AG20443 (cell line): ENCODE measurements at places on chromosomes 5 and 9.

DNA sequence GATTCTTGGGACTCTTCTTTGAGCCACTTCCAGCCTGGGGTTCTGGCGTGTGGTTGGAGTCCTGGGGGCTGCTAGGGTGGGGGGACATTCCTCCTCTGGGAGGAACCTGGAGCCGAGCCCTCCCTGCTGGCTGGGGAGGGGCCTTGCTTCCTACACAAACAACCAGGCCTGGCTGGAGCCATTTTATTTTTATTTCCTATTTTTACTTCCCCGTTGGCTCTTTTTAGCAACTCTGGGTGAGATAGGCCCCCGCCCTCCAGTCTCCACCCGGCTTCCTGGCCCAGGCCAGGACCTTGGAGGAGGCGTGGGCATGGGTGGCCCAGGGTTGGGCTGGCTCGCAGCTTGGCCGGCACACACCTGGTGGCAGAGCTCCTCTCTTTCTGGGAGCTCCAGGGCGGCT is 15.1 kb downstream of the RXRA start:
- no peak for DNase-seq

GRCh38 chr5:107169867-107170266 is 500.9 kb downstream of the EFNA5 start:
- DNase-seq, result no peak

DNA sequence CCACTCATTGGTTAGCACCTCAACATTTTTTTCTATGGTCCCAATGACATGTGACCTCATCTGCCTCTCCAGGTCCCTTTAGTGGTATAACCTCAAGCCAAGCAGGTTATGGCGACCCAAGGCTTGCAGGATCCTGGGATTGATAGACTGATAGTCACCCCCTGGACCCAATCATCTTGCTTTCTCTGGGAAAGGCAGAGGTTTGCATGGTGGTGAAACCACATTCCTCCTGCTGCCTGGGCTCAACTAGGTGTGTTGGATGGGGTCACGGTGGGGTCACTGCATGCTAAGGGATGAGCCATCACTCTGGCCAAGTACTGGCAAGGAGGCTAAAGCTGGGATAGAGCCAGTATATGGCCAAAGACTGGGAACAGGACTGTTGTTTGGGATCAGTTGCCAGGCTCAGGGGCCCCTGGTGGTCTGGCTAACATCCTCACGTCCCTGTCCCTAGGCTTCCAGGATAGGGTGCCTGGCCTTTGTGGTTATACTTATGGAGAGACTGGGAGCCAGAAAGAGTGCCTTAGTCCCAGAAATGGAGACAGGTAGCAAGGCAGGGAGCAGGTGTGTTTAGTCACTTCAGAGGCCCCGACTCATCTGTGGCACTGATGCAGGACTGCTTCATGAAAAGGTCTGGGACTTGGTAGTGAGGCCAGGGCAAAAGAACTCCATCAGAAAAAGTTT is 4.6 kb upstream of the SMIM32 start:
- no peak for DNase-seq

- DNase-seq, result no peak
These were observed 80.9 kb downstream of the DOCK8 start for GRCh38 chr9:295576-295975.

GRCh38 chr5:15350614-15351013 is 149.4 kb upstream of the FBXL7 start:
- no peak for DNase-seq

- no peak for DNase-seq
These were observed at the start of gene PLEKHG4B for GRCh38 chr5:91556-92263. Gene PLEKHG4B, plus strand, starts transcription at chr5:92168. Its CDS starts 64 bp downstream, at chr5:92232.

GRCh38 chr9:79598562-79599345 is 27.0 kb downstream of the TLE4 start:
- no peak for DNase-seq

- DNase-seq, result peak; percentile 71
These were observed 453.3 kb downstream of the BNC2 start for GRCh38 chr9:16417161-16417560.

DNA sequence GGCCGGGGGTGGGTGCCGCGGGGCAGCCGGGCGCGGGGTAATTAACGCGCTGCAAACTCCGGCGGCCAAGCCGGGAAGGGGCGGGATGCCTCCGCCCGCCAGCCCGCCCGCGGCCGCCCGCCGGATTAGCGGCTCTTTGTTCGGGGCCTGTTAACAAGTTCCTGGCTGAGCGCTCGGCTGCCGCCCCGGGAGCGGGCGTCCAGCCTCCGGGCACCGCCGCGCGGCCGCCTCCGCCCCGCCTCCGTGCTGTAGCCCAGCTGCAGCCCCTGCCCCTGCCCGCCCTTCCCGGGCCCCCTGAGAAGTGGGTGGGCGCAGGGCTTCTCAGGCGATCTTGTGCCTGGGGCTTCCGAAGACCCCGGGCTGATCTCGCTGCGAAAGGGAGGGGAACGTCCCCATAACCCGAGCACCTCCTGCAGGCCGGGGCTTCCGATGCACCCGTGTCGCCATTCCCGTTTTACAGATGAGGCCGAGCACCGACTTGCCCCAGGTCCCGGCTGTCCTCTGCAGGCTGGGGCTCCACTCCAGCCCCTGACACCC is 7.5 kb downstream of the UNC5A start:
- DNase-seq, result peak; percentile 64

- peak; percentile 26 for DNase-seq
These were observed 75.2 kb downstream of the LMNB1 start for GRCh38 chr5:126852091-126852571.

DNA sequence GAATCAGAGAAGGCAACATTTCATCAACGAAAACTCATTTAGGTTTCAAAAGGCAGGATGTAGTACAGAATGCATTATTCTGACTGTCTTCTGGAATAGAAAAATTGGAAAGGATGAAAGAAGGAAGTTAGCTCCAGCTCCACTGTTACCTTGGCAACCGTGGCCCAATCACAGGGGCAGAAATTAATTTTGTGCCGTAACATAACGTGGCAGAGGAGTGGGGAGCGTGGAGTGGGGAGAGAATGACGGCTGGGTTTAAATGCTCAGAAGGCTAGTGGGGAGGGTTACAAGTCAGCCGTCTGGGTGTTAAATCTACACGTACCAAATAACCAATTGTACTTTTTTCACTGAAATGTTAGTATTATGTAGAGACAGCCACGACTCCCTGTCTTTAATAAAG is 32.3 kb upstream of the EQTN start:
- no peak for DNase-seq

DNA sequence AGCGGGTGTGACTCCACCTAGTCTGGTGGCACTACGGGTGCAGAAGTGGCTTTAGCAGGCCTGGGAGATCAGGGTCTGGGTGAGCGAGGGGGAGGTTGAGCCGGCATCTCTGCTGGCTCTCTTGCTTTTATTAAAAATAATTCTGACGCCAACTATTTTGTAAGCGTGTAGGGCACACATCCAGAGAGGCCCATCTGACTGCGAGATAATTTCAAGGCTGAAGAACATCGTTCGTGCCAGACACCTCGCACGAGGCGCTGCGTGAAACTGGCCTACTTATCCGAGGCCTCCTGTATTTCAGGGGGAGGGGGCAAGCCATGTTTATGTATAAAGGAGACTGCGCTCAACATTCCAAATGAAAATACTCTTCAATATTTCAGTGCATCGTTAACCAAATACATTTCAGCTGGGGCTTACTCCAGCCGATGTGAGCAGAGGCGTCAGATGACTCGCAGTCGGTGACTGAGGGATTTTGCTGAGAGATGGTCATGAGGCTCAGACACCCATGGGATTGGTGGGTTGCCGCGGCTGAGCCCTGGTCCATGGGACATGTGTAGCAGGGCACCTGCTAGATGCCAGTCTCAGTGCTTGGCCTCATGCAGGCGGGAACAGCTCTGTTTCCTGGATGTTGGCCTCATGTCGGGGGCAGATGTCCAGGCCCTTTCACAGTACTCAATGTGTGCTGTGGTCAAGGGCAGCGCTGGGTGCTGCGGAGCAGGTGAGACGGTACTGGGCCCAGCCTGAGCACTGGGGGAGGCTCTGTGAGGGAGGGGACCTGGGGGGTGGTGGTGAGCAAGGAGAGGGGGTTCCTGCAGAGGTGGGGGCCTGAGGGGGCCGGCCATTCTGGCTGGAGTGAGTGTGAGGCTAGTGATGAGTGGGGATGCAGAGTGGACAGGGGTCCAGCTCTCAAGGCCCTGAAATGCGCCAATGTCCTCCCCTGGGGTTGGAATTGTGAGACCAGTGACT is 201.5 kb downstream of the DAB2IP start:
- DNase-seq, result peak; percentile 32

DNA sequence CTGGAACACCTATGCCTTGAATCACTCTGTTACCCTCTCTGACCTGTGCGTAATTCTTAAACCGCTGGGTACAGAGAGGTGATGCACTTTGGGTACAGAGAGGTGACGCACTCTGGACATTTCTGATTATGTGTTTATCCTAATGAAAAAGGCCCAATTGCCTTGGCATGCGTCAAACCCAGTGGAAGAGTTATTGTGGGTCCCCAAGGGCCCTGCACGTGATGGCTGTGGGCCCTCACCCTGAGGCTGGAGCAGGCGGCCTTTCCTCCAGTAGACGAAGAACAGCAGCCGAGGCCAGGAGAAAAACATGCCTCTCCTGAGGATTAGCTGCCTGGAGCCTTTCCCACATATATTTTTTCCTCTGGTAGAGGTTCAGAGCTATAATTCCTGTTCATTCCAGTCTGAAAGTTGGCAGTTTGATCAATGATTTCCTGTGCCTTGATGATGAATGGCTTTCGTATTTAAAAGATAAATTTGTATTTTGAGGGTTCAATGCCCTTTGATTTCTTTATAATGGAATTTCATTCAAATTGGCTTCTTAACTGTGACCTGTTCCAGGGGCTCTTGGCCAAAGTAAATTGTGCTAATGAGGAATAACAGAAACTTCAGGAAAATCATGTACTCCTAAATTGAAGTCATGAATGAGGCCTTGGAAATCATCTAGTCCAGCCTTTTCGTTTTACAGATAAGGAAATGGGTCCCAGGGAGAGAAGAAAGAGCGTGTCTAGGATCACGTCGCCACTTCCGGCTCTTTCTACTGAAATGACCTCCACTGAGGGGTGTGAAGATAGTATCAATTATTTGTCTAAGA is 22.8 kb downstream of the ACER2 start:
- no peak for DNase-seq

DNA sequence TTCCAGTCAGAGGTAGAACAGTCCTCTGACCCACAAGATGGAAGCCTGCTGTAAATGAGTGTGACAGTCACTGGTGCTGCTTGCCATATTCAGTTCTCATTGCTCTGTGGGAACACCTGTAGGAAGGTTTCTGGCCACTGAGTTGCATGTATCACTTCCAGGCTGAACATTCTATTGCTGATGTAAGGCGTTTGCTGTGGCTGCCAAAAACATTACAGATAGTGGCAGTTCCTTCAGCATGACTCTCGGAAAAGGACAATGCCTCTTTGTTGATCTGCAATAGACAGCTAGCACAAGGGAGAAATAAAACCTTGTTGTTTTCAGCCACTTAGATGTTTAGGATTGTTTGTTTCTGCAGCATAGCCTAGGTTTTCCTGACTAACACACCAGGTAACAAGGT is 217.2 kb downstream of the AGTPBP1 start:
- no peak for DNase-seq

DNA sequence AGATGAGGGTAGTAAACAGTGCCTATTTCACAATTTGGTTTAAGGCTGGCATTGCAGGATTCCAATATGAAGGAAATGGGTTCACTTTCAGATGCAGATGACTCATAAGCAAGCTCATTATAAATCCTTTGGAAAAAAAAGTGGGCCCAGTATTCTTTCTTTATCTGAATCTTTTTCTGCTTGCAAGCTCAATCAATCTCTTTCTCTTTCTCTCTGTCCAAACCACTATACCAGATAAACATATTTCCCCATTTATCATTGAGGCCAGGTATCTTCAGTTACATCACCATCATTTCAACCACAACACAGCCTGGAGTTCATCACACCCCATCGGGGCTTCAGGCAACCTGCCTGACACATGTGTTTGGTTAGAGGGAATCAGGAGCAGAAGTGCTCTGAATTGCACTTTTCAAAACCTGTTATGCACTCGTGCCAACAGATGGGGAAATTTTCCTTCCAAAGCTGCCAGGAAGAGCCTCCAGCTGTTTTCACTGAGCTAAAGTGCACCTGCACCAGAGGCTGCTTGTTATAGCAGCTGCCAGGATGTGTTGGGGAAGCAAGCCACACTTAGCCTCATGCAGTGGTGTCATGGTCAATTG is 30.0 kb upstream of the MAMDC2 start:
- no peak for DNase-seq

DNA sequence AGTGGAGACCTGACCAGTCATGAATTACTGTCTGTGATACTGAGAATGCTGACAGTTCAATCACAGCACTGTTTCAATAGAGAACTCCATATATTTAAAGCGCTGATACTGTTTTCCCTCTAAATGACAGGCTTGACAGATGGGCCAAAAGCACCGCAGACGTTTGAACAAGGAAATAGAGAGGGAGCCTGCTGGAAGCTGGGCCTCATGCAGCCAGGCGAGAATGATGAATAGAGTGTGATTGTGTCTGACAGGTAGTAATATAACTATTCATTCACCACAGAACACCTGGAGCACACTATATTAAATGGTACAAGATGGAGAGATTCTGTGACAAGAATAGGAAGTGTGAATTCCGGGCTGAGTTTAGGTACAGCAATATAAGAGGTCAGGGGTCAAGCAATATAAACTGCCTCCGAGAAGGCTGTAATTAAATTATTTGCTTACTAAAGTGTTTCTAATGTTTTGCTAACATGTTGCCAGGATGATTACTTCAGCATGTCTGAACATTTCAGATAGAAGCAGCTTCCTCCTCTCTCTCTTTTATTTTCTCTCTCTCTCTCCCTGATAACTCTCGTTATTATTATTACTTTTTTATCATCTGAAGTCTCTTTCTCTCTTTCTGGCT is 297.7 kb downstream of the CSNK1G3 start:
- no peak for DNase-seq

- DNase-seq, result peak; percentile 57
These were observed 13.4 kb upstream of the SLC2A6 start for GRCh38 chr9:133492061-133493021.

- DNase-seq, result no peak
These were observed 1.3 kb downstream of the PTPN3 start for GRCh38 chr9:109496841-109497225.

DNA sequence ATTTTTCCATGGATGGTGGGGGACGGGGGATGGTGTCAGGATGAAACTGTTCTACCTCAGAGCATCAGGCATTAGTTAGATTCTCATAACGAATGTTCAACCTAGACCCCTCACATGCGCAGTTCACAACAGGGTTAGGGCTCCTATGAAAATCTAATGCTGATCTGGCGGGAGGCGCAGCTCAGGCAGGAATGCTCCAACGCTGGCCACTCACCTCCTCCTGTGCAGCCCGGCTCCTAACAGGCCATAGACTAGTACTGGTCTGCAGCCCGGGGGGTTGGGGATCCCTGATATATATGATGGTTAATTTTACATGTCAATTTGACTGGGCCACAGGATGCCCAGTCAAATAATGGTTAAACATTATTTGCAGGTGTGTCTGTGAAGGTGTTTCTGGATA is 199.0 kb upstream of the NR4A3 start:
- no peak for DNase-seq

DNA sequence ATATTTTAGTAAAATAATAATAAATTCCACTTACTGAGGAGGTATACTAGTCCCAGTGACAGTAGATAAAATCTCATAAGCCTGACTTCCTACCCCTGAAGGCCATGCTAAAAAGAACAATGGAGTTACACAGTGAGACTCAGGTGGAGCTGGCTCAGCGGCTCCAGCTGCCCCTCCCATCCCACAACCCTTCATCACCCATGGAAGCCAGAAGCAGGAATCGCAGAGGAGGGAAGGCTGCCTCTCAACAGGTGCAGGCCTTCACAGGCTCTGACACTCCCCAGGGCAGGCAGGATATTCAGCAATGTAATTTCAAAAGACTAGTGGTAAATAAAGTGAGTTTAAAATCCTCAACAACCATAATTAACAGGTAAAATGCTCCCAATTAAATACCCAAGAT is 67.5 kb downstream of the FANCC start:
- DNase-seq, result no peak
